ENCODE measurements at places on chromosomes 11 and 22.

- H3K27me3 ChIP-seq, result peaks cover 12% of the 10 kb centered on the region
- no peak overlapping the region for H3K4me3 ChIP-seq
- no peak overlapping the region for H3K27ac ChIP-seq
- no peak for DNase-seq
Observed at GRCh38 chr22:42343531-42344081, 73.2 kb upstream of the TCF20 start.

DNA sequence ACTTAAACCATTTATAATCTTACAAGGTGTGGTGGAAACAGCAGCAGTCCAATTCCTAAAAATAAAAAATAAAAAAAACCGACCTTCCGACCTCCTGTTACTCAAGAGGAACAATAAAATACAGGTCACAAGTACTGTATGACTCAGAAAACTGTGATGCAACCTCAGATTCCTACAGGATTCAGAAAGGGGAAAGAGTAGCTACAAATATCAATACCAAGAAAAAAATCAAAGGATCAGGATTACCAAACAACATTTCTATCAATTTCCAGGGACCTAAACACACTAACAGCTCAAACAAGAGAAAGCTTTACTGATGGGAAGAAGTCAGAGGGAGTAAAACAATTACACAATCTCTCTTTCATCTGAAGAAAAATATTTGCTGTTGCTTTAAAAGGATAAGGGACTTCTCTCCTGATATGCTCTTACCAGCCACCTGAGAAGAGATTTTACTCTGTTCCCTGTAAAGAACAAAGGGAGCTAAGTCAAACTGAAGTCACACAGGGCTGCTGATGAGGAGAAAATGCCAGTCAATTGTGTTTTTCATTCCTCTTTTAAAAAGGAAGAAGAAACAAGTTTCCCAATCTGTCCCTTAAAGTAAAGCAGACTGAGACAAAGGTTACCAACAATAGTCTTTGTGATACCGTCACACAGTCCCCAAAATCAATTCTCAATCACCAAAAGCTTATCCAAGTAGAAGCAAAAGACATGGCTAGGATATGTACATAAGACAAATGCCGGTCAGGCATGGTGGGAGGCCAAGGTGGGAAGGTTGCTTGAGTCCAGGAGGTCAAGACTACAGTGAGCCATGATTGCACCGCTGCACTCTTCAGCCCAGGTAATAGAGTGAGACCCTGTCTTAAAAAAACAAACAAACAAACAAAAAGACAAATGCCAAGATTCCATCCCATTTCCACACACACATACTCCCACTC lies 39.3 kb downstream of the AMBRA1 start:
- peaks cover 15% of the 10 kb centered on the region for H3K36me3 ChIP-seq
- no peak for DNase-seq
- peak overlapping the region; percentile 76 for H3K27ac ChIP-seq
- H3K27me3 ChIP-seq, result no peaks in the 10 kb centered on the region
- peaks cover 66% of the 10 kb centered on the region for H3K4me1 ChIP-seq
- peak overlapping the region; percentile 46 for H3K4me3 ChIP-seq

GRCh38 chr11:8201644-8202365 lies 33.0 kb upstream of the RIC3 start:
- no peaks in the 10 kb centered on the region for H3K4me1 ChIP-seq
- no peak overlapping the region for H3K27ac ChIP-seq
- H3K36me3 ChIP-seq, result no peaks in the 10 kb centered on the region
- no peak overlapping the region for H3K4me3 ChIP-seq

DNA sequence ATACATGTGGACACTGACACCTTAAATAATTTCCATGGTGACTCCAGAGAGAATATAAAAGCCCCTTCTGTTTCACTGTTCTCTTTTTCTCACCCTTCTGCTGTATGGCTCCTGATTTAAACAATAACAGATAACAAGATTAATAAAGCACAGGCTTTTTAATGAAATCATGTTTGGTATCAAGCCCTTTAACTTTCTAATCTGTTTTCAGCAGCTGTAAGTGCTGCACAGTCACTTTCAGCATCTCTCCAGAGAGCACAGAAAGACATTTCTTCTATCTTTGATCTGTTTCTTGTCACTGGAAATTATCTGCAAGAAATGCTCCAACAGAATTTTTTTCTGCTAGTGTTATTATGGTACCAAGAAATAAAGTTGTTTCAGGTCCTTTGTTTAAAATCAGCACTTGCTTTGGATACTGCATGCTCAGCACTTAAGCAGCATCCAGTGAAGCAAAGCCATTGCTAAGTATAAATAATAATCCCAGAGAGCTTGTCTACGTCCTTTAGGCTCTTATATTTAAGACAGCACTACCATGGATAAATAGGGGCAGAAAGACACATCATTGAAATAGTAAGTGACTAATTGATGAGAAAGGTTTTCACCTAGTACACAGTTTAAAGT lies 134.2 kb upstream of the CARD18 start:
- DNase-seq, result no peak
- H3K4me1 ChIP-seq, result no peaks in the 10 kb centered on the region
- H3K36me3 ChIP-seq, result no peaks in the 10 kb centered on the region
- H3K4me3 ChIP-seq, result no peak overlapping the region
- H3K27ac ChIP-seq, result no peak overlapping the region

All from activated CD4-positive, alpha-beta T cell treated with anti-CD3 and anti-CD28 coated beads, Interleukin-2, amount 10 ng/mL, durations not matched to agents 7 days and 5 days (primary cell).